Naive B cell (primary cell): ENCODE measurements at places on chromosomes 16 and 17.

DNA sequence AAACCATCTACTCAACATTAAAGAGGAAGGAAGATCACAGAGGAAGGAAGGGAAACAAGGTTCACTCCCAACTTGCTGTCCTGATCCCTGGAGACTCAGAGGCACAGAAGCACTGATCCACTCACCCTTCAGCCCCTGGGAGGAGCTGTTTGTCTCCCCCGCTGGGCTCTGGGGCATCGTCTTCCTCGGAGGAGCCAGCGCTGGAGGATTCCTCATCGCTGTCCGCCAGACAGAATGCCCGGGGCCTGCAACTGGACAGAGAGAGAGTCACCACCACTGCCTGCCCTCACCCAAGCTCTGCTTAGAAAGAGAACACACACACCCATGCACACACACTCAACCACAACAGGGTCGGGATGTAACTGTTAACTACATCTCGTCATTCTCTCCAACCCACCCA is 24.8 kb upstream of the ERN1 start:
- DNase-seq = no peak

- DNase-seq = no peak
These were observed 23.2 kb downstream of the MXRA7 start for GRCh38 chr17:76687298-76688164.

GRCh38 chr16:1026057-1026783 is 44.6 kb downstream of the SOX8 start:
- no peak for DNase-seq

DNA sequence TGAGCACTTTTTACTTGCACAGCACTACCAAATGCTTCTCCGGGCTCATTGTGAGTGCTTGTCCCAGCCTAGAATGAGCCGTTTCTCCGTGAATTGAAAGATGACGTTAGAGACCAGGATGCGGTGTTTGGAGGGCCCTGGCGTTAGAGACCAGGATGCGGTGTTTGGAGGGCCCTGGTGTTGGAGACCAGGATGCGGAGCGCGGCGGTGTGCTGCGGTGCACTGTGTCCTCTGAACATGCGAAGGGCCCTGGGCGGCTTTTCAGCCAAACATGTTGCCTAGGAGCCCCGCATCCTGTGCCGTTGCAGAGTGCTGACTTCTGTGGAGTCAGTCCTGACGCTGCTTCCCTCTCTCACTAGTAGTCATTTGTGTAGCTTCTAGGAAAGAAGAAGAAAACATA is 42.7 kb downstream of the BANP start:
- DNase-seq = no peak

DNA sequence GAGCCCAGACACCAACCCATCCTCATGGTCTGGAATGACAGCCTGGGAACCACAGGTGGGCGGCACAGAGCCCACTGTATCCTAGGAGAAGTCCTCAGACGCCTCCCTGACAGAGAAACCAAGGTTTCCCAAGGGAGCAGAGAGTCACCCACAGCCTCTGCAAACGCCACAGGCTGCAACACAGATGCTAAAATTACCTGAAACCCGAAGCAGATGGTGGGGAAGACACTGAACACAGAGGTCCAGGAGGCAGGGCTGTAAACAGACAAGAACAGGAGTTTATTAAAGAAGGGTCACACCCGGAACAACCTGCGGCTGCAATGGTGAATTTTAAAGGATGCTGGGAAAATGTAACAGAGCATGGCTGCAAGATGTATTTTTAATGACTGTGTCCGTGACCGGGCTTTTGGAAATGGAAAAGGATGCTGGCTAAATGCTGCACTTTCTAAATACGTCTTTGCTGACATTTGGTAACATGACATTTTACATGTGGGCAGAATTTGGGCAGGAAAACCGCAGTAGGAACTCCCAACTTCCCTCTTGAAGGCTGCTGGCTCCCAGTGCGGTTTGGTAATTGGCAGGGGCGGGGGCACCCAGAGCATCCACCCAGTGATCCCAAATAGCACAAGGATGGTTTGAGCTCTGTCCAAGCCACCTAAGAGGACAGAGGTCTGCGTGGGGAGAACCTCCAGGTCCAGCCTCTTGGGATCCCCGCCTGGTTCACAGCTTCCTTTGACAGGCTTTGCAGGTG is 13.1 kb downstream of the SLC38A8 start:
- DNase-seq = no peak

DNA sequence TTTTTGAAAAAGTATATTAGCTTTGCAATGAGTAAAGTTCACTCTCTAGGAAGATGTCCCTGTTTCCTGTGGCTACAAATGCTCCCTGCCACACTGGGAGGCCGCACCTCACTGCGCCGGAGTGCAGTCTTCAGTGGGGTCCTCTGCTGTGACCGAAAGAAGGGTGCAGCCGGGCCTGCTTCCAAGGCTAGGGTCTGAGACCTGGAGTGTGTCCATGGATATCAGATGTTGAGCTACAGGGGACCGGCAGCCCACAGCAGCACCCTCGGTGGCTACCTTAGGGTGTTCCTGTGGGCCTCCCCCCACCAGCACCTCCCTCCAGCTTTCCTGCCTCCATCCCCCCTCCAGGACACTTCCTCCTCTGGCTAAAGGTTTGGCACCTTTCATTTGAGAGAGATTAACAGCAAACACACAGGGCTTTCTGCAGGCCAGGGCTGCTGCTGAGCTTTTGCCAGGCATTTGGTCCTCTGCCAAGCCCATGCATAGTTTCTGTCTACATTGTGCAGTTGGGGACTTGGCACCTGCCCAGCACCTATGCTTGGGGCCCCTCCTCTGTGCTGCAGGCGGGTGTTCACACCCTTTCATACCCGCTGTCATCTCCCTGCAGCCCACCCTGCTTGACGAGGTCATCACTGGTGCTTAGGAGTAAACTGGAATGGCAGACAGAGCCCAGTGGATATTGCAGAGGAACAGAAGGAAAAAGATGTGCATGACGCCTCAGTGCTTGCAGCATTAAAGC is 33.8 kb upstream of the CRISPLD2 start:
- DNase-seq = no peak

GRCh38 chr16:12259651-12260050 is 283.1 kb downstream of the SNX29 start:
- no peak for DNase-seq

- no peak for DNase-seq
These were observed 1.3 kb upstream of the BTBD17 start for GRCh38 chr17:74362810-74363498.

GRCh38 chr16:70674221-70675014 is 11.4 kb downstream of the MTSS2 start:
- DNase-seq = no peak

DNA sequence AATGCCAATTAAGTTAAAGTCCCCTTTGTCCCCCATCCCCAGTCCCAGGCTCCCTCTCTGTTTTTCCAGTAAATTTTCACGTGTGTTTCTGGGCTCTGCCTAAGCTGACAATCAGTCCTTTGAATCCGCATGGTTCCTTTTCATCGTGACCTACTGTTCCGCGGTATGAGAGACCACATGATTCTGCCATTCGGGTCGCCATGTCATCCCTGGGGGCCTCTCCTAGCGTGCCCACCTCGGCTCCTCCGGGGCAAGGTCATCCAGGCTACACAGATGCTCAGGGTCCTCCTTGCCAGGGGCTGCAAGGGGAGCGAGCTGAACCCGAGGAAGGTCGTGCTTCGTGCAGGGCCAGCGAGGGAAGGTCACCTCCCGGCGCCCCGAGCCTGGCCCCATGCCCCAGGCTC is 157.6 kb downstream of the RAB11FIP4 start:
- DNase-seq = no peak

- no peak for DNase-seq
These were observed 9.3 kb downstream of the BECN1 start for GRCh38 chr17:42814633-42815399.

DNA sequence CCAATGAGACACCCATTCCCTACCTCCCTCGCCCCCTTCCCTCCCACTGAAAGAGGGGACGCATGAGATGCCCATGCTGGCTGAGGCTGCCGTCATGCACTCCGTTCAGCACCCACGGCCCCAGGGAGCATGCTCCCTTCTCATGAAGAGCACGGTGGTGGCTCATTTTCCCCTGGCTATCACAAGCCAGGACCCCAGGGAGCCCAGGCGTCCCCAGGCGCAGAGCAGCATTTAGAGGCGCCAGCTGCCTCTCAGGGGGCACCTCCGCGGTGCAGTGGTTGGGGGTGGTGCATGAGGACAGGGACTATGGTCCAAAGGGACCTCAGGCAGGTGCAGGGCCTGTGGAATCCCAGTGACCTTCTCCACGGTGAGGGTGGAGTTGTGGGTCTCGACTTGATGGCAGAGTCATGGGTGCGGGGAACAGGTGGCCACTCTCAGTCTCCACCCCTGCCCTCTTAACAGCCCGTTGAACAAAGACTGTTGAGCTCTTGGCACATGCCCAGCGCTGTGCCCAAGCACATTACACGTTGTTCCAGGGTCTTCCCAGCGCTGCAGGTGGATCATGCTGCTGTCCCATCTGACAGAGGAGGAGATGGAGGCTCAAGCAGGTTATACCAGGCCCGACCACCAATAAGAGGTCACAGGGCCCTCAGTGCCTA is 13.6 kb downstream of the KIF19 start:
- no peak for DNase-seq
